ENCODE measurements at places on chromosomes 4 and X.
A peak's percentile ranks its signal among the peaks of the same experiment; 100 is the strongest.

DNA sequence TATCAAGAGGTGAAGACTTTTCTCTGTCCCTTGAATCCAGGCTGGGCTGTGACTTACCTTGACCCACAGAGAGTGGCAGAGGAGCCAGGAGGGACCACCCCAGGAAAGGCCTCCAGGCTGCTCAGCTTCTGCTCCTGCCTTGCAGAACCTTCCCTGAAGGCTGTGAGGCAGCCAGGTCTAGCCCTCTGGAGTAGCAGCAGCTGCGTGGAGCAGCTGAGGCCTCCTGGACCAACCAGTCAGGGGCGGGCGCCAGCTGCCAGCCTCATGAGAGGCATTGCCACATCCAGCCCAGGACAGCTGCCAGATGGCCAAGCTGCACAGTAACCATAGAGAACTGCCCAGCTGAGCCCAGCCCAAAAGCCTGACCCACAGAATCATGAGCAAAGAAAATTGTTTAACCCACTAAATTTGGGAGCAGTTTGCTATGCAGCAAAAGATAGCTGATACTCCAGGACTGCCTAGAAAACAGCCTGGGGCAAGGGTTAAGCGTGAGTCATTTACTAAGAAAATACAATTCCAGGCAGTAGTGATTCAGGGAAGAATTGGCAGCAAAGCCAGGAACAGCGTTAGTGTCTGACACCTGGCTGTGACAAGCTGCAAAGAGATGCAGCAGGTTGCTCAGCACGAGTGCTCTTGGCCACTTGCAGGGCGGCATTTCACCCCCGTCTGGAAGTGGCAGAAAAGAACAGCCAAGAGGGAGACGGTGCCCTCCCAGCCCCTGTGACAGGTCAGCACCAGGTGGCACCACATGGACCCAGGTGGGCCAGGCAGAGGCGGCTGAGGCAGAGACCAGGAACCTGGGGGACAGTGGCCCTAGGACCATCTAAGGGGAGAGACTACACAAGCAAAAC, 14.7 kb upstream of the PDE6B start:
- DNase-seq, result no peak

GRCh38 chr4:120829113-120829831, 93.3 kb downstream of the PRDM5 start:
- DNase-seq, result no peak

- no peak for DNase-seq
These were observed 67.4 kb downstream of the AFF2 start for GRCh38 chrX:148567779-148568178.

DNA sequence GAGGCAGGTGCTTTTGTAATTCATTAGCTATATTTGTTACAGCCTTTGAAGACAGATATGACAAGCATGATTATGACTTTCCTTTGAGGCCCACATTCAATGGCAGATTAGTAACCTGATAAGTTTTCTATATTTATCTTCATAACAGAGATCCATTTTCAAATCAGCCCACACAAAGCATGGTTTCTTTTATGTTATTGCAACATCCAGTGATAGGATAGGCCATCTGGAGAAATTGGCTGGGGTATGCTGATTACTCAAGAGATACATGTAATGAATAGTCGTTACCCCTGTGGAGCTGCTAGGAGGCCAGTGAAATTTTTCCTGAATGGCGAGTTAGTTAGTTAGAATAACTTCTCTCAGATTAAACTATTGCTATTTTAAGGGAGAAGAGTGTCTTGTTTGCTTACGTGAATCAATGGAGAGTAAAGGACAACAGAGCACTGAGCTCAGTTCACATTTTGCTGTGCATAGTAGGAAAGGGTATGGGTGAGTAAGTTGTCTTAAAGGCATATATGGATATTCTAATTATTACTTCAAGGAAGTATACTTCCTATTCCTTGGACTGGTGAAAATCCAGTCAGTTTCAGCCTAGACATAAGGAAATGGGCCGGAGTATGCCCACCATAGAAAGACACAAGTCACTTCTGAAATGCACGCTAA, 79.2 kb upstream of the DKK2 start:
- DNase-seq, result no peak

GRCh38 chr4:102608190-102608589, 107.0 kb downstream of the NFKB1 start:
- no peak for DNase-seq

GRCh38 chr4:33890841-33891240, 2353.5 kb downstream of the ARAP2 start:
- no peak for DNase-seq

- no peak for DNase-seq
These were observed 49.2 kb upstream of the DDX53 start for GRCh38 chrX:22950269-22951266.

DNA sequence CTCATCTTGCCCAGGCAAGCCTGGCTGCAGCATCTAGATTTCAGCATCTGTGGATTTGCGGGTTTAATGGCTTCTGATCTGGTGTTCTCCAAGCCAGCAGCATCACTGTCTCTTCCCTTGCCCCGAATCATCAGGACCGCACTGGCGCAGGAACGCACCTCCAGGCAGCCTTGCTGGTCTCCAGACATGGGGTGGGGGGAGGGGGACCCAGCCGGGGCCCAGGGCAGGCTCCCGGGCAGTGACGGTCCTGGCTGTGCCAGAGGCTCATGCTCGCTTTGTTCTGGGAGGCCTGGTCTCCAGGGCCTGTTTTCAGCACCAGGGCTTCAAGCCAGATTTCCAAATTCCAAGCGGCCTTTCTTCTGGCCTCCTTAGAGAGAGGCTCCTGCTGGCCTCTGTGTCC, 4.9 kb downstream of the CFAP99 start:
- no peak for DNase-seq

DNA sequence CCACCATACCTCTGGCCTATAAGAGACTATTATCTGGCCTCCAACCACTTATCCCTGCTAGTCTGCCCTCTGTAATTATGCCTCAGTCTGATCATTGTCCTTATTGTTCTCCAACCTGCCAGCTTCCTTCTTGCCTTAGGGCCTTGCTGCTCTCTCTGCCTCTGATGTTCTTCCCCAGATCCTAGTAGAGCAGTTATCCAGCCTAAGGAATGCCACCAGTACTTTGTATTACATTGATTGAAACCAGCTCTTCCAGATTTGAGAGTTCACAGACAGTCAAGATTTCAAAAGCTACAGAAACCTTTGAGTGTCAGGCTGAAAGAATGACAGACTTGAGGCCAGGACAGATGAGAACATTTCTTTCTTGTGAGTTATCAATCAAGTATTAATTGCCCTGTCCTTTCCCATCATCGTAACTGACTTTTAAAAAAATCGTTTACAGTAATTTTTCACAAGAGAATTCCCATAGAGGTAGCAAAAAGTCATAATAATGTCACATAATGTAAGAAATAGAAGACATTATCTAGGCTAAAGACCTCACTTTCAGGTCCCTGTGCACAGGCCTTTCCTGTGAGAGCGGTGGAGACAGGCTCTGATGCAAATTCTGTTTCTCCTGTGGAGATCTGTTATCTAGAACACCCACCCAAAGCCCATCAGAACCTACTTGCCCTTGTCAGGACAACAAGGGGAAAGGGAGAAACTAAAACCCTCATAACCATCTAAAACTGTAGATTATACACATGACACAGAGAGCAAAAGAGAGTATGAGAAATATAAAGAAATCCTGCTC, 64.1 kb upstream of the GUCY1A1 start:
- DNase-seq, result no peak

- no peak for DNase-seq
These were observed 692.3 kb upstream of the HS3ST1 start for GRCh38 chr4:12120968-12121367.

DNA sequence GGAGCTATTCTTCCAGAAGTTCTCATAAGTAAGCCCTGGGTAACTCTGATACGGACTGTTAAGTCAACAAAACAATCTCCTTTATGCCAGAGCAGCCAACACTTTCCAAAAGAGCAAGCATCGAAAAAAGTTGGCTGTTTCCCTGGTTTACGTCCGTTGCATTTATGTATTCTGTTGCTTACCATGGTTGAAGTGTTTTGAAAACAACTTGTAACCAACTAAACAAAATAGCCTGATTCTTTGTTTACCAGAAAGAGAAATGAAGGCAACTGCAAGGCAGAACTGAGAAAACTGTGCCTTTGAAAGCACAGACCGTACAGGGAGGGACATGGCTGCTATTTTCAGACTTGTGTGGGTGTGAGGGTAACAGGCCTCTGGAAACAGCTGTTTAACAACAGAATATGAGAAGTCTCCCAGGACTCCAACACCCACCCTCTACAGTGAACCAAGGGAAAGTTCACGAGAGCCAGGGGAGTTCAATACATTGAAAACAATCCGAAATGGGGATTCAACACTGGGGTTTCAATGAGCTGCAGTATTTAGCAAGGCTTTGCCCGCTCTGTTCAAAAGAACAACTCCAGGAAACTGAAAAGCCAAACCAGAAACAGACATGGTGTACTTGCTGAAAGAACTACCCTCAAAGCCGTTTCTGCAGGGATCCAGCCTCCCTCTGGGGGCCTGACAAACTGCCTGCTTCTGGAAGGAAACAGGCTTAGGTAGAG, 95.8 kb upstream of the EGFL6 start:
- DNase-seq, result no peak

GRCh38 chr4:188092824-188093223, 16.6 kb downstream of the TRIML2 start:
- DNase-seq, result no peak

DNA sequence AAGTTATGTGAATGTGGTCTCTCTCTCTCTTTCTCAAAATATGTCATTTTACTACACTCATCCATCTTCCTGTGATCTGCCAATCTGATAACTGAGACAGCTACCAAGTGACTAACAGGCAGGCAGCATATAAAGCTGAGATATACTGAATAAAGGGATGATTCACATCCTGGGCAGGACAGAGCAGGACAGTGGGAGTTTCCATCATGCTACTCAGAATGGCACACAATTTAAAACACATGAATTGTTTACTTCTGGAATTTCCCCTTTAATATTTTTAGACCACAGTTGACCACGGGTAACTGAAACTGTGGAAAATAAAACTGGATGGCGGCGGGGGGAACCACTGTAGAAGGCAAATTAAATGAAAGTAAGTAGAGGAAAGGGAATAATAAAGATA, 58.6 kb upstream of the DCTD start:
- DNase-seq, result peak; percentile 71

GRCh38 chr4:152229782-152230289, 306.1 kb downstream of the FBXW7 start:
- DNase-seq, result no peak

DNA sequence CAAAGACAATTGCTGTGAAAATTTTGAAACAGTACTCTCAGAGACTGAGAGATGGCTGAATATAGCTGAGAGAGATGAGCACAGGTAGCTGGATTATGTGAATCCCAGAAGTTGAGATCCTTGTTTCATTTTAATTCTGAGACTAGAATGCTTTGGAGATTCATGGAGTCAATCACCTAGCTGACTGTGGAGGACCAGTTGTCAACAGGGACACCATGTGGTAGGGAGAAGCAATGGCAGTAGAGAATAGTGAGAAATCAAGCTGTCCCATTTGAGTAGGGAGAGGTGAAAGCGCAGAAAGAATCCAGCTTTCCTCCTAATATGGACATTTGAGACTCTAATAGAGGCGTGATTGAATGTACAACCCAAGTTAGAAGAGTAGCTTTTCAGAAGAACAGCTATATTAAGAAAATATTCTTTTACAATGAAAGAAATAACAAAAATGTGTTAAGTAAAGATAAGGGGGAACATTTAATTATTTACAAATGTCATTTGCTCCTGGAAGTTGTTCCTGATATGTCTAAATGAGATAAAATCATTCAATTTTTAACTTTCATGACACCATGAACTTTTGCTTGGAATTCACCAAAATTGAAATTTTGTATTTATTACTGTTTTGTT, 30.3 kb upstream of the GLRB start:
- peak; percentile 71 for DNase-seq

GRCh38 chrX:139828033-139828432, 104.8 kb downstream of the ATP11C start:
- DNase-seq, result no peak

DNA sequence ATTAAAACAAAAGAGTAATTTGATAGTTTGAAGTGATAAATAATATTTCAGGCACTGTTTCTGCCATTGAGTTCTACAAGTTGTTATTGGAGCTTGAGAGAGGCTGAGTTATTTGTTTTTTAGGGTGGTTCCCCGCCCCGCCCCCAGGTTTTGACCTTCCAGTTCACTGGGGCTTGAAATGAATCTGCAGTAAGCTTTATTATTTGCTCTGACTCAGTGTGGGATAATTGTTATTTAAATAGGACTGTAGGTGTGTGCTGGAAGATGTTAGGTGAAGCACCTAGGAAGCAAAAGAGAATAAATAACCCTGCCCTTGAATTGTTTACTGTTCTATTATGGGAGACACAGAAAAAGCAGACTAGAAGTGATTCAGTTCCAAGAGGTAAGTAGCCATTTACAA, 81.2 kb upstream of the KCNIP4 start:
- DNase-seq, result no peak

DNA sequence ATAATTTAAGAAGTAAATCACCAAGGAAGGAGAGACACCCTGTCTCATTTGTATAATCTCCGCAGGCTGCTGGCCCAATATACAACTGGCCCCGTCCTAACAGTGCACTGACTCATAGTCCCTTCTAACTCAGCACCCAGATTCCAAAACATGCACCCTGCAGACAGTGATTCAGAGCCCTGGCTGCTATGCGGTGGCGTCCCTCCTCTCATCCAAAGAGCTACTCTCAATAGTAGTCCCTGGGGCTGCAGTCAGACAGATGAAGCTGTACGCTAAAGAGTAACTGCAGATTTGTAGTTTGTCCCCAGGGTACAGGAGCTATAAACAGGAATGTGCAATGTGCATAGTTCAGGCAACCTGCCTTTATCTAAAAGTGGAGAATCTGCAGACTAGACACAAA, 23.0 kb downstream of the GABRA3 start:
- no peak for DNase-seq

DNA sequence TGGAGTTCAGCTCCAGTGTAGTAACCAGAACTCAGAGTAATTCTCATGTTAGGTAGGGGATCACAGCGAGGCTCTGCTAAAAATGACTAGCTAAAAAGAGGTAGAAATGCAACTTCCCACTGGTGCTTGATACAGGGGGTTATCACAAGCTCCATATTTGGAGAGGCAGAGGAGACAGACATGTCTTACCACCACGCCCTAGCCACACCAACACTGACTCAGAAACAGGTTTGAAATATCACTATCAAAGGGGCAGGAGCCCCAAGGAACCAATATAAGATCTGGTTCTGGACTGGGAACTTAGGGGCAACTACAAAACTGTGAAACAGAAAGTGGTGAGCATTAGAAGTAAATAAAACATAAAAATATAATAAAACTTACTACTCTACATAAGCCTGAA, 62.9 kb downstream of the IQCM start:
- DNase-seq, result no peak

GRCh38 chr4:113094802-113095201, 45.3 kb downstream of the ANK2 start:
- DNase-seq, result peak; percentile 46

GRCh38 chrX:13994104-13994503, 35.6 kb downstream of the GEMIN8 start:
- DNase-seq, result no peak

GRCh38 chrX:20361890-20362262, 95.2 kb upstream of the RPS6KA3 start:
- no peak for DNase-seq

- no peak for DNase-seq
These were observed 1624.7 kb downstream of the ARAP2 start for GRCh38 chr4:34619531-34620162.

Data from SK-MEL-5 (cell line).